ENCODE measurements at places on chromosomes 4 and X.

DNA sequence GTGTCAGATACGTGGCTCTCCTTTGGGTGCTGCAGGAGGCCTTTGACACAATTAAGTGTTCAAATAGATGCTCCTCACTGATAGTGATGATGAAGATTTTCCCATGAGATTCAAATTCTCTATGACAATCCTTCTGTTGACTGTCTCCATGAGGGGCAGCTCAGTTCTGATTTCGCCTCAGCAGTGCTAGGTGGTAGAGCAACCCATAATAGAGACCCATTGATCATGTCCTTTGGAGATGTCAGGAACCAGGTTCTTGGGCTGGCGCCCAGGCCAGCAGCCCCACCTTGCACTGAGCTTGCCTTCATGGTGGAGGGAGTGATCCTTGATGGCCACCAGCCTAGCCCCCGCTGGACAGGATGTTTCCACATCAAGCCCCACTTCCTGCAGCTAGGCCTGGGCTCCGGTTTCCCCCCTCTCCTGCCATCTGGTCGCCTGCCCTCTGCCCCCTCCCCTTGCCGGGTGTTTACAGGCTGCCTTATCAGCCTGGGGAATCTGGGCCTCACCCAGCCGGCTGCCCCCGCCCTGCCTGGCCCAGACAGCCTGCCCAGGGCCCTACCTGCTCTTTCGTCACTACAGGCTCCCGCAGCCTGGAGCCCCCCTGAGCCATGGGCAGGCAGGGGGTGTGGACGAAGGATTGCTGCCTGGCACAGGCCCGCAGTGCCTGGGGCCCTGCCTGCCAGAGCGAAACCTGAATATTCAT lies 12.6 kb downstream of the ELF4 start:
- no peak for DNase-seq

DNA sequence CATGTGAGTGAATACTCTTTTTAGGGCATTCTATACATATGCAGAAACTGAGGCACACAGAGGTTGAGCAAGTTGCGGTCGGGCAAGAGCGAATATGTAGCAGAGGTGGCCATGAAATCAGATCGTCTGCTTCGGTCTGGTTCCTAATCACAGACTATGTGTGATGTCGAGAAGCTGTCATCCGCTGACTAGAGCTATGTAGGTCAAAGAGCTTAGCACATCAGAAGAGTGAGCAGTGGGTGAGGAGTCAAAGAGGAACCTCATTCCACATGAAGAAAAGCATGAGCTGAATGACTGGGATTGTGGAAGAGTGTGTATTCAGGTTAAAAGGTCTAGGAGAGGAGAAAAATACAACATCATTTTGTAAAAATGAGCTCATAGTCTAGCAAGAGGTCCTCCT lies 19.0 kb downstream of the GAB3 start:
- DNase-seq, result no peak

DNA sequence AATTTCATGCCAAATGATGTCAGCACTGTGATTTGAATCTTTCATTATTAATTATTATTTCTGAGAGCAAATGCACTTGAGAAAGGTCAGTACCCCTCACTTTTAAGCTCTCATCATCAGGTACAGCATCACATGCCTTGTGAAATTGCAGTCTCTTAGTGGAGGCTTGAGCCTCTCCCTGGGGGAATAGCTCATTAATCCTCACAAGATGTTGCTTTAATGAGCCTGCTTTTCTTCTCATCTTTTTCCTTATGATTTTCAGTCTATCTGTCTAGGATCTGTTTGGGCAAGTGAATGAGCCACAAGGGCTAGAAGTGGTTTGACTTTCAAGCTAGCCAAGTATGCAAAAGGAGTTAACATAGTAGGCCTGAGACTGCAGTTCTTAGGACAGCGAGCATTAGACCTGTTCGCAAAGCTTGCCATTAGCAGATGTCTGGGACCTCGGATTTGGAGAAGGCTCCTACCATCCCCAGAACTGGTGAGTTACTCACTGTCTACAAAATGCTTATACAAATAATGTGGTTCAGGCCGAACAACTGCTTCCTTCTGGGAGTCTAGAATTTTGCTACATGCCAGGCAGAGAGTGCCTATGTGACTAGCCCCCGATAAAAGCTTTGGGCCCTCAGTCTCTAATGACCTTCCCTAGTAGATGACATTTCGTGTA lies 174.5 kb downstream of the IL15 start:
- DNase-seq, result no peak

DNA sequence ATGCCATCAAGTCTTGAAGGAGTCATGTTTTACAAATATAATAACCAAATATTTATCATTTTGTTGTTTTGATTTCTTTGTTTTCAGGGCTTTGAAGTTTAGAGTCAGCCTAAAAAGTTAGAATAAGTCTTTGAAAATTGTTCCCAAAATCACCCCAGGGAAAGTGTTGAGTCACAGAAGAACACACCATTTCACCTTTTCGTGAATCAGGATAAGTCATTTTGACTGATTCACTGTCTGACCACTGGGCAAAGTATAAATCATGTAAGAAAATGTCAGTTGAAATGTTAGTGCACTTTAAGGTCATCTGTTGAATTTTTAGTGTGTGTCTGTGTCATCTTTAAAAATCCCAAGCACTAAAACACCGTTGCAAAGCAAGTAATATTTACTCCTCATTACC lies 1320.1 kb downstream of the RPA4 start:
- no peak for DNase-seq

DNA sequence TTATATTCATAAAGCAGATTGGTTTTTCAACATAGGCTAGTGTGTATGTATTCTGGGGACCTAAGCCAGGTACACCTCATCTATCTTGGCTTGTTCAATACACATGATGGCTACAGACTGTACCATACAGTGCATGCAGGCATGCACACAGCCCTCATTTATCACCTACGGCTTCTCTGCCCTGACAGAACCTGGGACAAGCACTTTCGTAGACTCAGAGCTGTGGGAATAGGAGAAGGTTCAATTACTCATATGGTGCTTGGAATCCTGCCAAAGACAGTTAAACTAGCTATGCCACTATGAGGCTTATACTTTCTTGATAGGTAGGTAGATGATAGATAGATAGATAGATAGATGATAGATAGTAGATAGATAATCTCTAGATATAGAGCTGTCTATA lies 457.2 kb downstream of the GALNTL6 start:
- DNase-seq, result no peak

DNA sequence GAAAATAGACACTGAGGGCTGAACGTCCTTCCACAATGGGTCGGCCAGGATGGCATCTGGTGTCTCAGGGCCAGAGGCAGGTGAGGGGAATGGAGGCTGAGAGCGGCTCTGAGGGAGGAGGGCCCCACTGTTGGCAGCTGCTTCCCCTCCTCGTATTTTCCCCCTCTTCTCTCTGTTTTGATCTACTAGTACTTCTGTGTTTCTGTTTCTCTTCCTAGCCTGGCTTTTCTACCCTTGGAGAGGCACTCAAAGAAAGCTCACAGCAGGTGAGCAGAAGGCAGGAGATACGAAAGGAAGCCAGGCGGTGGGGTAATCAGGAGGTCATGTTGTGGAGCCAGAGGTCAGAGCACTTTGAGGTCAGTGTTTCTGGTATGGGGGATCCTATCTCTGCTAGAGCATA lies 151.8 kb upstream of the GATB start:
- DNase-seq, result no peak

- no peak for DNase-seq
Measured at GRCh38 chrX:6325437-6325836, 96.8 kb upstream of the NLGN4X start.

DNA sequence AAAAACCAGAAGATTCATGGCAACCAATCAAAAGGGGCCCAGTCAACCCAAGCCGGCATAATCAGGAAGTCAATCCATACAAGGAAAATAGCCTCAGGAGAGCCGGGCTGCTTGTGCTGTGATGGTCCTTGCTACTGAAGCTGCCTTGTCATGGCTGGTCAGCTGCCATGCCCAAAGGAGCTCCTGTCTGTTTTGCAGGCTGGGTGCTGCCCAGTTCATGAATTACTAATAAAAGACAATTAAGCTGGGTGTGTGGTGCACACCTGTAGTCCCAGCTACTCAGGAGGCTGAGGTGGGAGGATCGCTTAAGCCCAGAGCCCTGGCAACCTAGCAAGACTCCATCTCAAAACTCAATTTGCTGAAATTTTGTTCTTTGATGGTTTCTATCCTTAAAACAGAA lies 16.0 kb upstream of the CTBP1 start:
- DNase-seq, result no peak

DNA sequence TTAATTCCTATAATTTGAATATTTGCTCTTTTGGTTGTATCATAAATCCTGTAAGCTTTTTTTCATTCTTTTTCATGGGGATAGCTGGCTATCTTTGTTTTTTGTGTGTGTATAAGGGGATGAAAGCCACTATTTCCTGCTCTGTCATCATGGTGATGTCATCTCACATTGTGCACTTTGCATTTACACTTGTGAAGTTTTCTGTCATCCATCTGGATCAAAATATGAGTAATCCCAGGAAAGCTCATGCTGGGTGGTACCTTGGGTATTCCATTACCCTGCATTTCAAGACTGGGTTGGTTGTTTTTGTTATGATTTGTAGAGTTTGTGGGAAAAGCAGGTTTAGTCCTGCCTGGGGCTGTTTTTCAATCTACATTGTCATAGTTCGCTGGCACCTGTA lies 367.3 kb downstream of the CHIC1 start:
- DNase-seq, result no peak

- no peak for DNase-seq
Measured at GRCh38 chrX:77564823-77565222, 117.6 kb downstream of the FGF16 start.

- DNase-seq, result no peak
Measured at GRCh38 chr4:147524601-147525000, 43.7 kb downstream of the EDNRA start.

- DNase-seq, result no peak
Measured at GRCh38 chr4:87499403-87500091, 29.6 kb downstream of the SPARCL1 start.

GRCh38 chr4:145808848-145809512 lies 129.0 kb downstream of the C4orf51 start:
- DNase-seq, result no peak
